Stimulated activated CD4-positive, alpha-beta T cell treated with anti-CD3 and anti-CD28 coated beads, Interleukin-2, amount 100 ng/mL, for 24 hours (primary cell): ENCODE measurements at places on chromosomes 2 and 18.

DNA sequence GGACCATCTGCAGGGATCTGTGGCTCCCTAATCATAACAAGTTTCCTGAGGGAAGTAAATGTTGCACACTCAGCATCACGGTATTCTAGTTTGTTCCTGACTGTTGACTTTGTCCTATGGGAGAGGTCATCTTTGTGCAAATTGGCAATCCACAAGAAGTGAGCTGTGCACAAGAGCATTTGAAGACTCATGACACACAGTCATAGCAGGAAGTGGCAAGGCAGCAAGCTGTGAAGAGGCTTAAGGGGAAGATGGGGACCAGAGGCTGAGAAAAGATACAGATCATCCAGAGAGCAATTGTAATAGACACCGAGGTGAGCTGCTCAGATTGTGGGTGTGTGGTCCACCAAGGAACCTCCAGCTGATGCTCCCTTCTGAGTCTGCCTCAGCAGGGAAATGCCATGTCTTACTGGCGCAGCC lies 2.7 kb downstream of the TNP1 start:
- no peak for DNase-seq

- no peak for DNase-seq
These were observed 4.4 kb downstream of the CCDC88A start for GRCh38 chr2:55415300-55415699.

DNA sequence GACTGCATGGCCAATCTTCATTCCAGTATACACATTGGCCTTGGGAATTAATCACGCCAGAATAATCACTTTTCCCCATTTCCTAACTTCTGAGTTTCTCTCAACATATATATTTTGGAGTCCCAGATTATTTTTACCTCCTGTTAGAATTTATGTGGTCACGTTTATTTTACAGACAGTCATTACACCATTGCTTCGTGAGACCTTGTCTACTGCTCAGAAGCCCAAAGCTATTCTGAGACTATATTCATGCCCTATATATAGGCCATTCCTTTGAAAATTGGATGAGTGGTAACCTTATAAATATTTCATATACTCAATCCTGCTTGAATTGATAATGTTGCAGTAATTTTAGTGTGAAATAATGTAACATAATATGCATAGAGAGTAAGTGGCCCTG lies 610.0 kb upstream of the CDH2 start:
- no peak for DNase-seq

- no peak for DNase-seq
These were observed 87.9 kb downstream of the BCL2L11 start for GRCh38 chr2:111208639-111209038.

GRCh38 chr2:98515250-98515991 lies 70.8 kb downstream of the INPP4A start:
- DNase-seq, result no peak

DNA sequence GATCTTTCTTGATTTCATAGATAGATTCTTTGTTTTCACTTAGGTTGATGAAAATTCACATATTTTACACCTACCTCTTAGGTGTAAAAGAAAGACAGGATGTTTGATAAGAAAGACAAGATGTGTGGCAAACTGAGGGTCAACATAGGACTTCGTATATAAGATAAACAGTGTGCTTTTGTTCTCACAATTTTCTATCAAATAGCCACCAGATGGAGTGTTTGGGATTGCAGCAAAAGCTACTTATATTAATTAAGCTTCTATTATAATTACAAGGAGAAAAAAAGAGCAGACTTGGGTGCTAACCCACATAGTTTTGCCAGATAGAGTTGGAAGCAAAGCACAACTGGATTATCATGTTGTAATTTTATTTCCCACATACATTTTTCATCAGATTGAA lies 232.9 kb downstream of the CDH7 start:
- DNase-seq, result no peak

GRCh38 chr2:15711126-15711860 lies 119.6 kb downstream of the DDX1 start:
- DNase-seq, result no peak

- DNase-seq, result no peak
These were observed 32.6 kb downstream of the MARCHF4 start for GRCh38 chr2:216339456-216340279.

DNA sequence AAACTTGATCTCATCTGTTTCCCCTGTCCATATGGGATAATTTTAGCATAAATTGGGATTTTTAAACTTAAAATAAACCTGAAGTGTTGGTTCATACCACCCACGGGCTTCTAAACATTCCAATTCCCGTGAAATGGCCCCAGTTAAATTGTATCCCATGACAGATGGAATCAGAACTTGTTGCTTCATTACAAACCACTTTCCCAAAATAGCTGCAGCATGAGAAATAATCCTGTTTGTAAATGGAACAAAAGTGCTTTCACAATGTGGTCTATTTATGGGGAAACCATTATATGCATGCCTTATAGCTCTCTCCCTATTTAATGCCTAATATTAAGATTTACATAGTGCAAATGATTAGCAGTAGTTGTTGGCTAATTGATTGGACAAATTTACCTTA lies 15.9 kb downstream of the SCG2 start:
- DNase-seq, result no peak

DNA sequence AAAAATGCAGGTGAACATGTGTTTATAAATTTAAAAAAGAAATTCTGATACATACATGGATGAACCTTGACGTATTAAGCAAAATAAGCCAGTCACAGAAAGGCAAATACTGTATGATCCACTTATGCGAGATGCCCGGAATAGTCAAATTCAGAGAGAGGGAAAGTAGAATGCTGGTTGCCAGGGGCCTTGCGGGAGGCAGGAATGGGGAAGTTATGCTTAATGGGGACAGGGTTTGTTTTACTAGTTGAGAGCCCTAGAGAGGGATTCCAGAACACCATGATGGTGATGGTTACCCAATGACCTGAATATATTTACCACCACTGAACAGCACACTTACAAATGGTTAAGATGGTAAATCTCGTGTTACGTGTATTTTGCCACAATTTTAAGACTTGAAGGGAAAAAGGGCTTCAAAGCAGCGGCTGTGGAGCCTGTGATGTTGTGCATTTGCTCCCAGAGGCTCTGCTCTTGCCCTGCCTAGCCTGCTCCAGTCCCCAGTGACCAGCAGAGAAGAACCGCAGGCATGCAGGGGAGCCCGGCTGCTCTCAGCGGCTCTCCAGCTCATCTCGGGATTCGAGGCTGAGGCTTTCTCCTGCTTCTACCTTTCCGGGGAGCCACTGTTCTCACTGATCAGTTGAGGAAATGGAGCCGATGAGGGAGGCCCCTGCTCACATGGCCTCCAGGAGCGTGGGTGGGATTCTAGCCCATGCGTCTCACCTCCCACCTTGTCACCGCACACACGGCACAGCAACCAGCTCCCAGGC lies 51.7 kb upstream of the TFCP2L1 start:
- no peak for DNase-seq

DNA sequence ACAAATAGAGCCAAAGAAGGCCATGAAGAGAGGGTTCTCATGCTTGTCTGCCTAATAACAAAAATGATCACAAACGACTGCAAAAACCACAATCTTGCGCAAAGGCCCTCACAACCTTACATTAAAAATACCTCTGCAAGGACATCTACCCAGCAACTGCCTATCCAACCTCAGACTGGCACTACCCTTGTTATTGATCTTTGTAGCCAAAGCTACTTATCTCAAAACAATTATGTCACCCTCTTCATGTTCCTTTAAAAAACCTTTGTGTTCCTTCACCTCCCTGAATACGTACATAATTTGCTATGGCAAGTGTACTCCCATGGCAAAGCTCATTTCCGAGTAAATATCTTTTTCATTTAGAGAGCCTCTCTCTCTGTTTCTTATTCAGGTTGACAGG lies 44.1 kb downstream of the TMEM163 start:
- DNase-seq, result no peak

- DNase-seq, result no peak
These were observed 52.6 kb downstream of the CXCR4 start for GRCh38 chr2:136065384-136065783.
